ENCODE measurements at places on chromosomes 12 and 14.

- peak; percentile 66 for DNase-seq
These were observed 41.0 kb downstream of the BDKRB1 start for GRCh38 chr14:96297000-96297399.

GRCh38 chr12:1924996-1925683 lies 6.7 kb upstream of the CACNA2D4 start:
- no peak for DNase-seq

DNA sequence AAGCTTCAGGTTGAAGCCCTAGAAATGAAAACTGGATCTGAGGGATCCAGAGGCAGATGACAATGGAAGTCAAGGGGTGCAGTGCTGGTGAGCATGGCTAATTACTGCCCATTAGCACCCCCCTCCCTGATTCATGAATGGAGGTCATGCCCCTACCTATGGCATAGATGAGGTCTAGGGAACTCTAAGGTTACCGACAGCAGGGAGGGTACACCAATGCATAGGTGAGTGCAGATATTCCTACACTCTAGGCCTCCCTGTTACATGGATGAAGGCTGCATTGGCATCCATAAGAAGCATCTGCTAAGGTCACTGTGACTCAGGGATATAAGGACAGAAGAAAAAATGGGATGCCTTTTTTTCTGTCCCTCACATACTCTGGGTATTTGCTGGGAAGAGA lies 147.3 kb downstream of the CCDC59 start:
- DNase-seq: no peak

DNA sequence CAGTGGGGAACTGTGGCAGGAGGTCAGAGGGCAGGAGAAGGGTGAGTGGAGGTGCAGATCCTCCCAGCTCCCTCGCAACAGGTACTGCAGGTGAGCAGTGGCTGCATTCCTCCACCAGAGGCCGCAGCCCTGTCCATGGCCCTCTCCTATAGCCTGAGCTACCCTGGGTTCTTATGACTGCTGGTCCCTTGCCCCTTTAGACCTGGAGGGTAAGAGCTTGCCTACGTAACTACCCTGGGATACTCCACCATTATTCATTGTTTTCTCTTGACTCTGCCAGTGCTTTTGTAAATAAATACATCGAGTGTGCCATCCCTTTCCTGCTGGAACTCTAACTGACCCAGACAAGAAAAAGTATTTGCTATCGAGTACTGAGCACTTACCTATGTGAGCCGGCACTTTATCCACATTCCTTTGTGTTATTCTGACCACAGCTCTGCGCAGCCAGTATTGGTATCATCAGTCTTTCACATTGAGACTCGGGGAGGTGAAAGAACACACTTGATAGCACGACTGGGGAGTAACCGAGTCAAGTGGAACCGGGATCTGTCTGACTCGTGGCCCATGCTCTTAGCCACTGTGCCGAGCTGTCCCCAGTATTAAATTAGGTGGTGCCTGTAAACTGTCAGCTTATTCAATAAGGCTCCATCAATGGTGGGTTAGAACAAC lies 38.5 kb downstream of the LTBP2 start:
- DNase-seq: no peak

GRCh38 chr14:95185033-95185766 lies 27.9 kb upstream of the DICER1 start:
- DNase-seq: peak; percentile 62

DNA sequence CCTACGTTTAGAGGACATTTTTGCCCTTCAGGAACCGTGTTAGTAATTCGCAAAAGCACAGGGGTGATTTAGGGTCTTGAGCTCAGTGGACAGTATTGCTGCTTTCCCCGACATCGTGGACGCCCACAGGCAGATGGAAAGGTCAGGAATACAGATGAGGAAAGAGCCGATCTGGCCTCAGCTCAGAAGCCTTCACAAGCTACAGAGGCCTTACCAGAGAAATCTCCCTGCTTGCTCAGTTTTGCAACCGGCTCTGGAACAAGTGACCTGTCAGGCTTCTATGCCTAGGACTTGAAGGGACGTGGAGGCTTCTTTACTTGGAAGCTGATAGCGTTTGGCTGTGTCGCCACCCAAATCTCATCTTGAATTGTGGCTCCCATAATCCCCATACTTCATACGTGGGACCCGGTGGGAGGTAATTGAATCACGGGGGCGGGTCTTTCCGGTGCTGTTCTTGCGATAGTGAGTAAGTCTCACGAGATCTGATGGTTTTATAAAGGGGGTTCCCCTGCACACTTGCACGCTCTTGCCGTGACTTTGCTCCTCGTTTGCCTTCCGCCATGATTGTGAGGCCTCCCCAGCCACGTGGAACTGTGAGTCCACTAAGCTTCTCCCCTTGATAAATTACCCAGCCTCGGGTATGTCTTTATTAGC lies 332.5 kb downstream of the MED13L start:
- no peak for DNase-seq

DNA sequence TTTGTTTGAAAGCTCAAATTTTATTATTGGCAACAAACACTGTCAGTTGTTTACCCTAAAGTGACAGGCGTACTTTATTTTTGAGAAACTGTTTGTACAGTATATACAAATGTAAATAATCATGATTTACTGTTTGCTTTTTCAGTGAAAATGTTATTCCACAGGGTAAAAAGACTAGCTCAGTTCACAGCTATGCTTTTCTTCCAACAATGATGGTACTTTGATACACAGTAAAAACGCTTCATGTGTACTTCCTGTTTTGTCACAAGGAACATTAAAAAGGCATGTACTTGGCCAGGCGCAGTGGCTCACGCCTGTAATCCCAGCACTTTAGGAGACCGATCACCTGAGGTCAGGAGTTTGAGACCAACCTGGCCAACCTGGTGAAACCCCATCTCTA lies 53.7 kb downstream of the MON2 start:
- no peak for DNase-seq

DNA sequence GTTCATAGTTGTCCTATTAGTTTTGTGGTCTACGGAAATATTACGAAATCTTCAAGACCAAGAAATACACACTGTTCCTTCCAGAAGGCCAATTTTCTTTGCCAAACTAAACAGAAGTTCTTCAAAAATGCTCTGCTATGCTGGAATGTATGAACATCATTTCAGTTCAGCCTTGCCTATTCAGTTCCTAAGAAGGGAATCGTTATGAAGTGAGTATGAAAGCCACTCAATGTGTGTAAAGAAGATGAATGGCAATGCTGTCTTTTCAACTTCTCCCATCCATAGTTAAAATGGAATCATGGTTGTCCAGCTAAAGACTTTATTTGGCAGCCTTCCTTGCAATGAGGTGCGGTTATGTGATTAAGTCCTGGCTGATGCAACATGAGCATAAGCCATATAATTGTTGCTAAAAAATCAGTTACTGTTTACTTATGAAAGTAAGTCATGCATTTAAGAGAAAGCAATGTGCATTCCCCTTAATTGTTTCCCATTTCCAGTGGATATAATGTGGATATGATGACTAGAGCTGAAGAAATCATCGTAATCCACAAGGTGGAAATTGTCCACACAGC lies 73.8 kb upstream of the PTPRR start:
- DNase-seq: no peak

GRCh38 chr14:62015945-62016344 lies 253.7 kb downstream of the SNAPC1 start:
- DNase-seq: no peak

DNA sequence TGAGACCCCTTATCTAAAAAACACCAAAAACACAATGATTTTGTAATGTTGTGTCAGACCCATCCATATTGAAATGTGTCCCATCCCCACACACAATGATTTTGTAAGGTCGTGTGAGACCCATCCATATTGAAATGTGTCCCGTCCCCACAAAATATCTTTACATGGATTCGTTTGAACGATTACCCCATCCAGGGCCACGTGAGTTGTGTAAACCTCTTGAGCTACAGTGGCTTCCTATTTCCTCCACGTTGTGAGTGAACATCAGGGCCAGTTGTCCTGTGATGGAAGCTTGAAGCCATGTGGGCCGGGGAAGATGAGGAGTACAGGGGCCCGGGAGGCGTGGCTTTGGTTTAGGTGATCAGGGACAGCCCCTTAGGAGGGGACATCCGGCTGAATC lies 27.0 kb upstream of the ULK1 start:
- DNase-seq: no peak

DNA sequence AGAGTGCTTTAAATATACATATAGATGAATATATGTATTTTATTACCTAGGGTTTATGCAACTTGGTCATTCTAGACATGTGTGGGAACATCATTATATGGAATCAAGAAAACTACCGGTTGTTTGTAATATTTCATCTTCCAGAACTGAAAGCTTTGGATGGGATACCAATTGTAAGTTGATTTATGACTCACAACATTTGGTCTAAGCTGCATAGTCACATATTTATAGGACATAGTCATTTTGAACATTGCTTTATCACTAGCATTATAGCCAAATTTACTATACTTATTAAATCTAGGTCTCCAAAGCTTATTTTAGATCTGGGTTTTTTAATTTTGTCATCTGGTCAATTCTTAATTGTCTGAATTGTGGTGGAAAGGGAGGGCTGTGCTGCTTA lies 83.7 kb upstream of the PCNX4 start:
- DNase-seq: no peak

DNA sequence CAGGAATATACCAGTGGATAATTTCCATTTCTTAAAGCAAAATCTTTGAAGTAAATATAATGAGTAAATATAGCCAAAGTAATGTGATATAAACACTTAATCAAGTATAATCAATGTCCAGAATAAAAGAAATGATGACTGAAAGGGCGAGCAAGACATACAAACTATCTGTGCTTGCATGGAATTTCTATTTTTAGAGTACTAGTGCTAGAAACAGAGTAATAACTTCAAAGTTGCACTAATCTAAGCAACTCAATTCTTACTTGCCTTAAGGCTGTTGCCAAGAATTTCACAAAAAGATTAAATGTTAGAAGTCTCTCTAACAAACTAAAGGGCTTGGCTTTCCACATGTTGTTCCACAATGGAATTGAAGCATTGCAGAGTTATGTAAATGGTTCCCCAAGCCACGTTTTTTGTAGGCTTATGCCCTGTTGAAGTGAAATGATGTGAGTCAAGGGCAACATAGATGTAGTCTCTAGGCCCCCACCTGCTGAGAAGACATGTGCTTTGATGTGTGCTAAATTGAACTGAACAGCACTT lies 175.0 kb upstream of the LMNTD1 start:
- DNase-seq: no peak

DNA sequence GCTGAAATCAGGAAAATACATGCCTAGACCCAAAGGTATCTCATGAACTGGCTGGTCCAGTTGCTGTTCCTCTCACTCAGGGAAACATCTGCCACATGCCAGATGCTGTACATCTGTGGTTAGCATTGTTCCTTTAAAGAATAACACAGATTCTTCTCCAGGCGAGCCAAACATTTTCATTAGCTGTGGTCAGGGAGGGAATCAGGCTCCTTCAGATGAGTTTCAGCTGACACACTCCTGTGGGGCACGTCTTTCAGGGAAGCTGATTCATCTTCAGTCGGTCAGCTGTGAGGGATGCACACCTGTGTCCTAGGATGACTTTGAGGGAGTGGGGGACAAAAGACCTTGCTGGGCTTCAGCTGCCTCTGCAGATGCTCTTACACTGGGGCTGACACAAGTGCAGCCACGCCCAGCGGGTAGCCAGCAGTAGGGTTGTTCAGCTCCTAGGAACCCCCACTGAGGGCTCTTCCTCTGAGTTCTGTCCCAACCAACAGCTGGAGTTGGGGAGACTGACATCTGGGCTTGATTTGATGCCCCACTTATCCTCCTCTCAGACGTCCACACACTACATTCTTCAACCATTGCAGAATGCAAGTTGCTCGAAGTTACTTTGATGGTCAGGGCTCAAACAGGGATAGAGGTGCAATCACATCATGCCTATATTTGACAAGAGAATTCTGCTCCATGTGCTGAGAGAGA lies 155.0 kb downstream of the NUAK1 start:
- no peak for DNase-seq

- no peak for DNase-seq
These were observed 16.3 kb downstream of the DUSP16 start for GRCh38 chr12:12546314-12546772.

GRCh38 chr12:100476013-100476751 lies 2.5 kb downstream of the NR1H4 start:
- no peak for DNase-seq

DNA sequence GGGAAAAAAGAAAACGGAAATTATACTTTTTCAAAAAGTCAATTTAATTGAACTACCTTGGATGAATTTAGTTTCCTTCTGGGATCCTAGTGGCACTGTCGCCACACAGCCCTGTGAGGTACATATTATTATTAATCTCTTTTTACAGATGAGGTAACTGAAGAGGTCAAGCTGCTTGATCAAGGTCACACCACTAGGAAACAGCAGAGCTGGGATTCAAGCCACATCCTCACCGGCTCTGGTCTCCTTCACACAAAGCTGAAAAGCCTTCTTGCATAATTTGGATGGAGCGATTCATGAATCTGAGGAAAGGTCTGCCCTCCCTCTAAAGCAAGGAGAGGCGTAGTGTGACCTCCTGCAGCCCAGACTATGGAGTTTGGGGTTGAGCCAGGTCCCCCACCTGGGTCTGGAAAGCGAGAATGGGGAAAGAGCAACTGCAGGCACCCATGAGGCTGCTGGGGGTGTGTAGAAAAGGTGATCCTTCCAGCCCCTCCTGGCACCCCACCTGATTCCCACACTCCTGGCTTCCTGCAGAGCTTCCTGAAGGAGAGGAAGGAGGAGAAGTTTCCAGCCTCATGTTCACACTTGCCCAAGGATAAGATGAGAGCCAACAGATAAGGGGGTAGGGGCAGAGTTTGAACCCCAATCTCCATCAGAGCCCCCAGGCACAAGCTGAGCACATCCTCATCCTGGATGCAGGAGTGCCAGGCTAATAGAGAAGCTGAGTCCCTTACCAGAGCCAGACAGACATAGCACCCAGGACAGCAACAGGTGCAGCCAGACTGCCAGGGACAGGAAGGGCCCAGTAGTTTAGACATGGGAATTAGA lies 3.9 kb upstream of the KRT79 start:
- no peak for DNase-seq

DNA sequence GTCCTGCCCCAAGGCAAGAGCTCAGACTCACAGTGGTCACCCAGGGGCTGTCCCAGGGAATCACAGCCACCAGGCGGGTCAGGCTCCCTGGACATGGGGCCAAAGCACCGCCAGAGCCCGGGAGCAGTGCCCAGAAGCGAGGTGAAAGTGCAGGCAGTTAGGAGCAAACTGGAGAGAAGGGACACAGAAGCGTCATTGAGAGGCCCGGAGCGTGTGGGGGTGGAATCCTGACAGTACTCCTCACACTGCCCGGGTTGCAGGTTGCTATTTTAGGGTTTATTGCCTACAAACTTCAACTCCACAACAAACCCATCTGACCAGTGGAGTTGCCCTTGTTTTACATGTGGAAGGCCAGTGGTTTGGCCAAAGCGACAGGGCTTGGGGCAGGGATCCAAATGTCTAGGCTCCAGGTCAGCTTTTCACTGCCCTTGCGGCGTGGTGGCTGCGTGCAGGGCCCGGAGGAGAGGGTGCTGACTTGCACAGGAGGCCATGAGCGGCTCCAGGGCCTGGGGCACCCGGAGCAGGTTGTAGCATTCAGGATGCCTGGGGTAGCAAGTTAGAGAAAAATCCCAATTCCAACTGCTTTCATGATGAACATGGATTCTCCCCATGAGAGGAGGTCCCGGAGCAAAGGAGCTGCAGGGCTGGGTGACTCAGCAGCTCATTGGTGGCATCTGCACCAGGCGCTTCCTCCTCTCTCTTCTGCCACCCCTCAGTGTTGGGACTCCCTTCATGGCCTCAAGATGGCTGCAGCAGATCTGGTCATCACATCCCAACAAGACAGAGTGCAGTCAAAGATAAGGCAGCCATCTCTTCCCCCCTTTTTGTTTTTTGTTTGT lies 112.3 kb upstream of the NCOR2 start:
- peak; percentile 31 for DNase-seq

- no peak for DNase-seq
These were observed 12.3 kb upstream of the C12orf71 start for GRCh38 chr12:27094726-27095125.

All from hematopoietic multipotent progenitor cell treated with erythropoietin and hydrocortisone succinate and interleukin-3 and kit ligand, for 8 days (in vitro differentiated cells).